ENCODE measurements at places on chromosomes 6 and 20.
A peak's percentile ranks its signal among the peaks of the same experiment; 100 is the strongest.

DNA sequence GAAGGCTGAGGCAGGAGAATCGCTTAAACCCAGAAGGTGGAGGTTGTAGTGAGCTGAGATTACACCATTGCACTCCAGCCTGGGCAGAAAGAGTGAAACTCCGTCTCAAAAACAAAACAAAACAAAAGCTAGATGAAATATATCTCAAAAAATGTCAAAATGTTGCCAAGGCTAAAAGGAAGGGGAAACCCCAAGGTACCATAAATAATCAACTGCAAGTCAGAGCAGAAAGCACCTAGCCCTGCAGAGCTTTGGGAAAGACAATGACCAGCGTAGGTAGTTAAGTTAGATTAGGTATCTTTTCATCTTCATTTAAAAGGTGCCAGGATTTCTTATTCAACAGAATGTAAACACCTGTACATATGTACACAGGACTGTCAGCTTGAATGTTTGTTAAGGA, 33.0 kb downstream of the AKIRIN2 start:
- no peak for DNase-seq

DNA sequence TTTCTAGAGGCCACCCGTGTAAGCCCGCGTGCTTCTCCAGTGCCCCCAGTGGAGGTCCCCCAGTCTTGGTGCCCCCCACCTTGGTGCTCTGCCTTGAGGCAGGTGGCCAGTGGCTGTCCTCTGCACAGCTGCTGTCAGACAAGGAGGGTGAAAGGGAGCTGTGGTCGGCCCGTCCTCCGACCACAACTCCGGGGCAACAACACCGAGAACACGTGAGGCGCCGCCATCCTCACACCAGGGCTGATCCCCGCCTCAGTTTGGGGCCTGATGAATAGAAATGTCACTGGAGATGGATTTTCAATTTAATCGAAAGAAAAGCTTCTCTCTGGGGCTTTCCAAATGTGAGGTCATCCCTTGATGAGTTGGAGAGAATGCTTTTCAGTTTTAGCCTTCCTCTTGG, 304.6 kb downstream of the CDH4 start:
- no peak for DNase-seq

DNA sequence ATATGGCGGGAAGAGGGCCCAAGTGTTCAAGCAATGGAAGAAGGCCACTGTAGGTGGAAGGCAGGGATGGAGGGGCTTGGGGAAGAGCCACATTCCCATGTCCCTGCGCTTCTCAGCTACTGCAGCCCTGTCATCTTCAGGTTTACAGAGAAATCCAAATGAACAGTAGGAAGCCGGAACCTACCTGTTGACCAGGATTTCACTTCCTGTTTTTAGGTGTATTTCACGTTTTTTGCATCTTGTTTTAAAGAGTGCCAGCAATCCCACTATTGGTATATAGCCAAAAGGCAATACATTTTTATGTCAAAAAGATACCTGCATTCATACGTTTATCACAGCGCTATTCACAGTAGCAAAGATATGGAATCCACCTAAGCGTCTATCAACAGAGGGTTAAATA, 159.2 kb downstream of the SLC35B3 start:
- no peak for DNase-seq

DNA sequence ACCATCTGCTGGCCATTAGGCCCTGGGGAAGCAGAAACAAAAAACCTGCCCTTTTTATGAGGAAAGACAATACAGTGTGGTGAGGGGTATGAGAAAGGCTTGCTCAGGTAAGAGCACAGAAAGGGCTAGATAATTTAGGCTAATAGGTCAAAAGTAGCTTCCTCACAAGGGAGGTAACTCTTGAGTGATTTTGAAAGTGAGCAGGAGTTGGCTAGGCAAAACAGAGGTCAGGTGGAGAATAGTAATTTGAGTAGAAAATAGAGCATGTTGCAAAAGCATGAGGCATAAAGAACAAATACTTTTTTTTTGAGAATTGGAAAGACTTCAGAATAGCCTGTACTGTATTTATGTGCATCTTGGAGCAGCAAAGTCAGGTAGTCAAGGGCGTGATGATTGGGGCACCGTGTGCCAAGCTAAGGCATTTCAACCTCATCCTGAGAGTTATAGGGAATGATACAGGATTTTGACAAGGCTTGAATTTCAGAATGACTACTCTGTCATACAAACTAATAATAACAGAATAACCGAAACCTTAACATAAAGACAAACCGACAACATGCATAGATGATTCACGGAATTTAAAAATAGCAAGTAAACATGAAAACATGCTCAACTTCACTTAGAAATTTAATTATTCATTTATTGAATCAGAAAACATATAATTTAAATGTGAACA, 123.0 kb upstream of the ENPP5 start:
- DNase-seq: no peak

DNA sequence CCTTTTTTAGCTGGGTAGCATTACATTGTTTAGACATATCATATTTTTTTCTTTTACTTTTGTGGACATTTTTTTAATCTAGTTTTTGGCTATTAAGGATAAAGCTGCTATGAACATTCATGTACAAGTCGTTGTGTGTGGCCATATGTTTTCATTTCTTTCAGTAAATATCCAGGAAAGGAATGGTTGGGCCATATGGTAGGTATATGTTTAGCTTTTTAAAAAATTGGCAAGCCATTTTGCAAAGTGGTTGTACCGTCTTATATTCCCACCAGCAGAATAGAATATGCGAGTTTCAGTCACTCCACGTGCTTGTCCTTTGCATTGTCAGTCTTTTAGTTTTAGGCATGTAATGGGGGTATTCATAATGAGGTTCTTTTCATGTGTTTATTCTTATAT, 106.3 kb upstream of the NOX3 start:
- no peak for DNase-seq

DNA sequence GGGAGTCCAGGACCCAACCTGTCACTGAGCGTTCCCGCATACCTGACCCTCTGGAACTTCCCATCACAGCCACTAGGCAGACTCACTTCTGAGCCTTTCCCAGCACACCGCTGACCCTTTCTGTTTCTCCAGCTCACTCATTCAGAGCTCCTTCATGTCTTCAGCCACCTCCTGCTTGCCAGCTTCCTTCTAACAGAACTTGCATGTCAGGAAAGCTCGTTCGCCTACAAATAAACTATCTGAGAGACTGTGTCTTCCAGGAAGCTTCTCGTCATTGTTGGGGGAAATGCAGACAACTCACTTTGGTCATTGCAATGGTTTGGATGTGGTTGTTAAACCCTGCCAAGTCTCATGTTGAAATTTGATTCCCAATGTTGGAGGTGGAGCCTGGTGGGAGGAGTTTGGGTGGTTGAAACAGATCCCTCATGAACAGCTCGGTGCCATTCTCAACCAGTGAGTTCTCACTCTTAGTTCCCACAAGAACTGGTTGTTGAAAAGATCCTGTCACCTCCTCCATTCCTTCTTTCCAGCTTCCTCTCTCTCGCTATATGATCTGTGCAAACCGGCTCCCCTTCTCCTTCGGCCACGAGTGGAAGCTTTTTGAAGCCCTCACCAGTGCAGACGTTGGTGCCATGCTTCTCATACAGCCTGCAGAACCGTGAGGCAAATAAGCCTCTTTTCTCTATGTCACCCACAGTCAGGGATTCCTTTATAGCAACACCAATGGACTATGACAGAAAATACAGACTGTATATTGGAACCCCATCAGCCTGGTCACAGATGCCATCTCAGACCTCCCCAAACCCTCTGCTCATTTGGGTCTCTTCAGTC, 1.4 kb upstream of the MUC21 start:
- peak; percentile 46 for DNase-seq

DNA sequence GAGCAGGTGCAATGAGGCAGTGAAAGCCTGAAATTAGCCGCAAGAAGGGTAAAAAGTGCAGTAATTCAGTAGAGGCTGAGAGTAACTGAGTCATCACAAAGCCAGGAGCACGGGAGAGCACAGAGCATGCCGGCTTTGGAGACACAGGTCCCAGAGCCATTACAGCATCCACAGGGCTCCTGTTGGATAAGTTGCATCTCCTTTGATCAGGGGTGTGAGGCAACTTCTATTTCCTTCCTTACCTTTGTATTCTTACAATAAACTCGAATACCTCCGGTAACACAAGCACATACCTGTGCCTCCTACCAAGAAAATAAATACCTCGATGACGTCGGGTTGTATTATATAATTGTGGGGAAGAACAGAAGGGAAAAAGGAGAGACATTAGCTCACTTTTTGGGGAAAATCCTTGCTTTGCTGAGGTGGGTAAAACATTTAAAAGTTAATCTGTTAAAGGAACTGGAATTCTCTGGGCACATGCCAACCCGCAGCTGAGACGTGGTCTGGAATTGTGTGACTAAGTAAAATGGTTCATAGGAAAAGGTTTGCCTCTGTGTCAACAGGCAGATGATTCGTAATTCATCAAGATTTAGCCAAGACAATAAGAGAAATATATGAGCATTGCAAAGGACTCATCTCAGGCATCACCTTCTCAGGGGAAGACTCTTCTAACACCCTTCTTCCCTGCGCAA, 360.7 kb upstream of the ZFP64 start:
- no peak for DNase-seq

GRCh38 chr6:159961528-159961927, 7.4 kb upstream of the IGF2R start:
- DNase-seq: no peak

DNA sequence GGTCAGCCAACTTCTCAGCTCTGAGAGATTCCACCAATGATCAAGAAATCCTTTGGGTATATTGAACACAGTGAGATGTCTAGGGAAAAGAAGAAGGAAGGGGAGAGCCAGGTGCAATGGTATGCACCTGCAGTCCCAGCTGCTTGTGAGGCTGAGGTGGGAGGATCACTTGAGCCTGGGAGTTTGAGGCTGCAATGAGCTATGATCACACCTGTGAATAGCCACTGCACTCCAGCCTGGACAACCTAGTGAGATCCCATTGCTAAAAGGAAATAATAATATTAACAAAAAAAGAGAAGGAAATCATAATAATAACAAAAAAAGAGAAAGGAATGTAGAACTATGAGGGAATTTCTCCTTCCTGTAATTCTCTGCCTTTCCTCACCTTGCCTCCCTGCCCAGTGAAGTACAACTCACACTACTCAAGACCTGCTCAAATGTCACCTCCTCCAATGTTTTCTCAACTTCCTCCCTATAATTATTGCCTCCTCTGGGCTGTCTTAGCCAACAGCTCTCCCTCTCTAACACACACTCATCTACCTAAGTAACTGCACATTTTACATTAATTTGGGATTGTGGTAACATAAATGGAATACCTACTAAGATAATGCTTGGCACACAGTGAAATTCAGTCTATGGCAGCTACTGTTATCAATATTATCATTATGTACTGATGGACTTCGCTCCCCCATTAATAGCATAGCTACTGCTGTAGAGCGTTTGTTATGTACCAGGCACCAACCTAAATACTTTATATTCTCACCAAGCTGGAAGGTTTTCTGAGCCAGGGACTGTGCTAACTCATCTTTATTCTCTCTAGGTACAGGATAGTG, 103.6 kb downstream of the KIF13A start:
- DNase-seq: no peak

DNA sequence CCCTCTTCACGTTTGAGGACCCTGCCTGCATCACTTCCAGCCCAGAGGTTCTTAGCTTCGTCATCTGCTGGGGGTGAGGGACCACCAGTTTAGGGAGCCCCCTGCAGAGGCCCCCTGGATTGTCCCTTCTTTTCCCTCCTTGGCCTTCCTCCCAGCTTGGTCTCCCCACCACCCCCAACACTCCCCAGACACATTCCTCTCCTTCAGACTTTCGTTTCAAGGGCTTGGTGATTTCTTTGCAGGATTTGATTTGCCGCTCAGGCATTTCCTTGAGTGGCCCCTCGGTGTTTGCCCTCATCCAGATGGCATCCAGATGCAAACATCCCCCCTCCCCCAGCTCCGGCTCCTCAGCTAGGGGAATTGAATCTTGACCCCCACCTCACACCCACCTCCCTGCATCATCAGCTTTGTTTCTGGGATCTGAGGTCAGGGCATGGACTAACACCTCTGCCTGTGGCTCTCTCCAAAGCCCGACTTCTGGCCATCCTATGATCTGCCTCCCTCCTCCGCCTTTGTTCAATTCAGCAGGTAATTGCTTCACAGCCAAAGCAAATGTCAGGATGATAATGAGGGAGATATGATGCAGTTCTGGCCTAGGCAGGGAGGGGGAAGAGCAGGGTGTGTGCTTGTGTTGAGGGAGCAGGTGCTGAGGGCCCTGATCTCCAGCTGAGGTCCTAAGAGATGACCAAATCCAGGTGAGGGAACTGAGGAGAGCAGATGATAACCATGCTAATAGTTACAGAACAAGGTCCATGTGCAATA, 141.5 kb downstream of the VEGFA start:
- no peak for DNase-seq

- no peak for DNase-seq
These were observed 28.1 kb downstream of the INSM1 start for GRCh38 chr20:20395903-20396568.

DNA sequence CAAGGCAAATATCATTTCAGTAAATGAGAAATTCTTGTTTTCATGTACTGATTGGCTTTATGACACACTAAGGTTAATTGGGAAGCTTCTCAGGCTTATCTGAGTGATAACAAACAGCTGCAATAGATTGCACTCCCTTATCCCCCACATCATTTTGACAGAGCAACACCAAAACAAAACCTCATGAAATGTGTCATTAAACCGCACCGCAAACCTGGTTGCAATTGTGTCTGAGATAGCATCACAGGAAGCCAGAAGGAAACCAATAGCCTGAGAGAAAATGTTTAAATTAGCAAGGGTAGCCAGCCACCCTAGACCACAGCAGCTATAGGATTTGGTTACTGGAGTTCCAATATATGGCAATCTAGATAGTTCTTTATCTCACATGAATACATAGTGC, 31.6 kb upstream of the LAMA4 start:
- no peak for DNase-seq
